ENCODE measurements at places on chromosomes 5 and 9.

- no peak for DNase-seq
Measured at GRCh38 chr5:176647843-176648473, 674 bp downstream of the TSPAN17 start.

DNA sequence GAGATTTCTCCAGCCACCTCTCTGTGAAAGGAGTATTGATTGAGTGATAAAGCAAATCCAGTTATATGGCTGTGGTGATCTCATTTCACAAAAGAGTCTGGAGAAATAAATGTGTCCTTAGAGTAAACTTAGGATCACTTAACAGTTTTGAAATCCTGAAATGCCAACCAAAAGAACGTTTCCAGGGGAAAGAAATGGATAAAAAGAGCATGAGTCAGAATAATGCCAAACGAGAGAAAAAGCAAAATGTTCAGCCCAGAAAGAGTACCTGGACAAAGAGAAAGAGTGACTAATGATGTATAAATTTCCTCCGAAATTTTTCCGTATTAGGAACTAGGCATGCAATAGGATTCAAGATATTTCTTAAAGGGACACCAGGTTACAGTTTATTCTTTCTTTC, 463.1 kb upstream of the CDH10 start:
- DNase-seq = no peak

GRCh38 chr9:126698756-126699155, 85.0 kb downstream of the LMX1B start:
- no peak for DNase-seq

DNA sequence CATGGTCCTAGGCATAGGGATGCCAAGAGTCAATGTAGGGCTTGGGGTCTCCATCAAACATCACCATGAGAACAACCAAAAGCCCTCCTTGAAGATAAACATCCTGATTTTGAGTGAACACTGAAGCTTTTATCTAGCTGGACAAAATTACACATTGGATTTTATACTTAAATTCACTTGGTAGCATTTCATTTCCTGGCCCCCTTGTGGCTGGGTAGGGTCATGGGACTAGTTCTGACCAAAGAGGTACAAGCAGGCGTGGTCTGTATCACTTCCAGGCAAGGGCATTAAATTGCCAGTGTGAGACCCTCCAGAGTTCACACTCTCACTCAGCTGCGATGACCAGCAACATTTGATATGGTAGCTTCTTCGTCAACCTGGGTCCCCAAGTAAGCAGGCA, 320.3 kb downstream of the ACTL7B start:
- no peak for DNase-seq

GRCh38 chr5:153496835-153497234, 6.4 kb downstream of the GRIA1 start:
- no peak for DNase-seq

GRCh38 chr5:126263591-126264184, 159.5 kb upstream of the GRAMD2B start:
- no peak for DNase-seq

DNA sequence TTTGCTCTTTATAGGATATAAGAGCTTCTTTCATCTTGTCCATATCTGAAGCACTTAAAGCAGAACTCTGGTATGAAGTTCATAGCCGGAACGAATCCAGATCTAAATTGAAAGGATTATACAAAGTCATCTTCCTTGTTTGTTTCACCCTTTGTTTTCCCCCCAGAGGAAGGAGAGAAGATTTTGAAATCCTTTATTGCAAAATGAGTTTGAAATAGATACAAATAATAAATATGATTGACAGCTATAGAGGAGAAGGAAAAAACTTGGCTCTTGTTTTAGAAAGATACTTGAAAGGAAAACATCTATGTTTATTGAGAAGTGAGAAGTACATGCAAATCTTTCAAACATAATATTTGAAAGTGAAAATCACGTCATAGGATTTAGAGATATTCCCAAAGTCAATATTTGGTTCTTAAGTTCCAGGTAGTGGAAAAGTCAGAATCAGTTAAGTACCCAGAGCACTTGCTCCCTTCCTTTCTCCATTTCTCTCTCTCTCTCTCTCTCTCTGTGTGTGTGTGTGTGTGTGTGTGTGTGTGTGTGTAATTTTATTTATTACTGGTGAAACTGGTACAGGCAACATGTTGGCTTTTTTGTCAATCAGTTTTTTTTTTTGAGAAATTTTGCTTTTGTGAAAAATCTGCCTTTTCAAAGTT, 27.2 kb downstream of the PAM start:
- no peak for DNase-seq

- no peak for DNase-seq
Measured at GRCh38 chr5:98795243-98795642, 21.8 kb downstream of the RGMB start.

DNA sequence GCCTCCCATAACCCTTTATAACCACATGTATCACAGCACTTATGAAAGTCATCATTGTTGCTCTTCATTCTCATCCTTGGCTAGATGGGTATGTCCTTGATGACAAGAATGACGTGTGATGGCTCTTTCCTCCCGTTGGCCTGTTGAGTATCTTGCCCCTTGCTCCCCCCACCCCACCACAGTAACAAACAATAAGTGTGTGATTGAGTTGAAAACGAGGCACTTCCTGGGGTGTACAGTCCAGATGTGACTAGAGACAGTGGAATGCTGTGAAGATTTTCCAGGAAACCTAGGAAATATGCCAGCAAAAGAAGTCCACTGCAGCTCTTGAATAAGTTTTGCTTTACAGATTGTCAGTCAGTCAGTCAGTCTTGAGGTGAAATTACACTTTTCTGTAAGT, 262.5 kb downstream of the ELAVL2 start:
- DNase-seq = no peak

DNA sequence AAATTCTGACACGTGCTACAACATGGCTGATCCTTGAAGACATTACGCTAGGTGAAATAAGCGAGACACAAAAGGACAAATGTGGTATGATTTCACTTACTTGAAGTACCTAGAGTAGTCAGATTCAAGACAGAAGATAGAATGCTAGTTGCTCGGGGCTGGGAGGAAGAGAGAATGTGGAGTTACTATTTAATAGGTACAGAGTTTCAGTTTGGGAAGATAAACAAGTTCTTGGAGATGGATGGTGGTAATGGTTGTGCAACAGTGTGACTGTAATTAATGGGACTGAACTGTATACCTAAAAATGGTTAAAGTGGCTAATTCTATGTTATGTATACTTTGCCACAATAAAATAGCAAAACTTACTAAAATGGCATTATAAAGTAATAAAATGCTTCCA, 34.4 kb downstream of the PAM start:
- DNase-seq = no peak

DNA sequence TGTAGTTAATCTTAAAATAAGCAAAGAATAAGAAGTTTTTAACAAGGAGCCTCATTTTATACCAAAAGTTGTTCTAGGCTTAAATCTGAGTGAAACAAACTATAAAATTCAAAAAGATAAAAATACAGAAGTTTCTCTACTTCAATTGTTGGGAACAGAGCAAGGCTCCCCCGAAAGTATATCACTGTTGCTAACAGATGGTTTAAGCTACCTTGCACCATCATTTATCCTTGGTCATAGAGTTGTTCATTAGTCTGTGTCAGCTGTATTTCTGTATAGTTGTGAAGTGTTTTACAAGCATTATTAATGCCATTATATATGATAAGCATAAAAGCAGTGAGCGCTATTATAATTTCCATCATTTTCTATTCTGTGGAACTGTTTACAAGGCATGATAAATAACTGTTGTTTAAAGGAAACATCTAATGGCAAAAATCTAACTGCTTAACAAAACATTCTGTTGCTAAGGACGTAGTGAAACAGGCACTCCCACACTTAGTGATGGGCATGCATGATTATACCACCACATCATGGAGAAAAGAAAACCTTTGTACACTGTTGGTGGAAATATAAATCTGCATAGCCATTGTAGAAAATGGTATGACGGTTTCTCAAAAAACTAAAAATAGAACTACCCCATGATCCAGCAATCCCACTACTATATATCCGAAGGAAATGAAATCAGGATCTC, 23.3 kb upstream of the ACO1 start:
- no peak for DNase-seq

- DNase-seq = no peak
Measured at GRCh38 chr5:104800440-104801048, 1238.0 kb upstream of the NUDT12 start.

DNA sequence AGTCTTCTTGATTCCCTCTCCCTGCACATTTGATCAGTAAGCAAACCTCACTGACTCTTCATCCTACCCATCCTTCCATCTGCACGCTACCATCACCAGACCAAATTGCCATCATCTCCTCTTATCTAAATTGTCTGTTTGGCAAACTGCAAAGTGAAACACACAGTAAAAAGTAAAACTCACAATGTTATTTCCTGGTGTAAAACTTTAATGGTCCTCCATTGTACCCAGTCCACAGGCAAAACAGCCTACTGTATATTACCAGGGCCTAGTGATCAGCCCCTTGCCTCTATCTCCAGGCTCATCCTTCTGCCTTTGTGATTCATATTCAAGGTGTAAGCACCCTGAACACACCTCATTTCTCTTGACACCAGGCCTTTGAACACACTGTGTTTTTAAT, 83.3 kb upstream of the GPR151 start:
- no peak for DNase-seq

- no peak for DNase-seq
Measured at GRCh38 chr5:172553167-172553566, 87.9 kb upstream of the NEURL1B start.

DNA sequence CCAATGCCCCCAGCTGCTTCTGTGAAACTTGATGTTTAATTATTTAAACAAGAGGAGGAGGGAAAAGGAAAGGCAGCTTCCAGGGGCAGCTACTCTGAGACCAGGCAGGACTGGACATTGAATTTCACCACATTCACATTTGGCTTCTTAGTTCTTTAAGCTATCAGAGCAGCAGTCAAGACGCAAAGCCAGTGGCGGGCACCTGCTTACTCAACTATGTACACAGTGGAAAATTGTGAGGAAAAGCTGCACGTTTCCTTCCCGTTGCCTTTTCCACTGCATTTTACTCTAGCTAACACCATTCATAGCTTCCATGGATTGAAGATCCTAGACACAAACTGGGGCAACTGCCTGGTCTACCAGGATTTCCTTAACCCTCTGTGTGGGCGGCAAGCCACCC, 200.3 kb downstream of the ERCC6L2 start:
- no peak for DNase-seq

- no peak for DNase-seq
Measured at GRCh38 chr9:122158202-122158601, 1.4 kb downstream of the NDUFA8 start.

DNA sequence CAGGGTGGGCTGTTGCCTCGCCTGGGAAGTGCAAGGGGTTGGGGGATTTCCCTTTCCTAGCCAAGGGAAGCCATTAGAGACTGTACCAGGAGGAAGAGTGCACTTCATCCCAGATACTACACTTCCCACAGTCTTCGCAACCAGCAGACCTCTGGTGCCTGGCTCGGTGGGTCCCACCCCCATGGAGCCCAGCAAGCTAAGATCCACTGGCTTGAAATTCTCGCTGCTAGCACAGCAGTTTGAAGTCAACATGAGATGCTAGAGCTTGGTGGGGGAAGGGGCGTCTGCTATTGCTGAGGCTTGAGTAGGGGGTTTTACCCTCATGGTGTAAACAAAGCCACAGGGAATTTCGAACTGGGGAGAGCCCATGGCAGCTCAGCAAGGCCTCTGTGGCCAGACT, 586.4 kb downstream of the HTR1A start:
- DNase-seq = no peak

- DNase-seq = no peak
Measured at GRCh38 chr5:155085282-155085989, 71.9 kb downstream of the KIF4B start.

GRCh38 chr5:124669956-124670721, 76.3 kb downstream of the ZNF608 start:
- no peak for DNase-seq

- DNase-seq = no peak
Measured at GRCh38 chr5:83639911-83640310, 80.7 kb downstream of the HAPLN1 start.

- DNase-seq = no peak
Measured at GRCh38 chr9:77435688-77436087, 212.4 kb downstream of the GNA14 start.

GRCh38 chr9:70073756-70074155, 30.1 kb downstream of the MAMDC2 start:
- DNase-seq = no peak

DNA sequence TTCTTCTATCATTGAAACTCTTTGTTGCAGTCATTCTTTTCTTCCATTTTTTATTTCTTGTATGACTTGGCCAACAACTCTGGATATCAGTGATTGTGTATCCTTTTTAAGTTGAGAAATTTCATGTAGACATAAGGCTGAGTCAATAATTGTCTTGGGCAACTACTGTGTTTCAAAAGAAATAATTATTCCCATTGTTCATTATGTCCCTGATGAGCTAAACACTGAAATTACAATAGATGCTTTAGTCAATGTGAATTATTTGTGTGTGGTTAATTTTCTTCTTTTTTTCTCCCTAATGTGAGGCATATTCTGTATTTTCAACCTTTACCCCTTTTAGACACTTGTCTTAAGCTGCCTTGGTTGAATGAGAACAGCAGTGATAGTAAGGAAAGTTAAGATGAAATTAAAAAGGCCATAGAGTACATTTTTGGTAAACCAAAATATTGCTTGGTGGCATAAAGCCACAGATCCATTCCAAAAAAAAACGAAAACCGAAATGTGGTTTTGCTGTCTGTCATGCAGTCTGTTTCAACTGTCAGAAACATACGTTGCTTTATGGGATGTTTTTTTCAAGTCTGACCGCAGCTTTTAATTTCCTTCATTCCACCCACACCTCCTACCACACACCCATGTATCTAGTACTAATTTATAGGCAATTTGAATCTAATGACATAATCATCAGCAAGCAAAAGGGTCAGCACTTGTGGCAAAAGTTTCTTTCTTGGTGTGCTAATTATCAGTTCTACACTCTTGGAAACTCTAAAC, 21.1 kb downstream of the TLE4 start:
- no peak for DNase-seq

DNA sequence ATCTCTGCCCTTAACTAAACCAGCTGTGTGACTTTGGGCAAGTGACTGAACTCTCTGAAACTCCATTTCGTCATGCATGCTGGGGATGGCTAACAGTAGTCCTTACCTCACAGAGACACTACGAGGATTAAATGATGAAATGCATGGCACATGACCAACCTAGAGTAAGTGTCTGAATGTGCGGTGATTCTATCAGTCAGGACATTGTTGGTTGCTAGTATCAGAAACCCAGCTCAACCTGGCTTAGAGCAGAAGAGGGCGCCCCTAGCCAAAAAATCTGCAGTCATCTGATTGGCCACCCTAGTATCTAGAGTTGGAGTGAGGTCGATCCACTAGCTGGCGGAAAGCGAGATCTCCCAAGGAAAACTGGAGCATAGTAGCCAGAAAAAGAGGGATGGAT, 25.2 kb downstream of the NEURL1B start:
- DNase-seq = no peak

GRCh38 chr9:110802416-110803035, 133.9 kb downstream of the MUSK start:
- no peak for DNase-seq

DNA sequence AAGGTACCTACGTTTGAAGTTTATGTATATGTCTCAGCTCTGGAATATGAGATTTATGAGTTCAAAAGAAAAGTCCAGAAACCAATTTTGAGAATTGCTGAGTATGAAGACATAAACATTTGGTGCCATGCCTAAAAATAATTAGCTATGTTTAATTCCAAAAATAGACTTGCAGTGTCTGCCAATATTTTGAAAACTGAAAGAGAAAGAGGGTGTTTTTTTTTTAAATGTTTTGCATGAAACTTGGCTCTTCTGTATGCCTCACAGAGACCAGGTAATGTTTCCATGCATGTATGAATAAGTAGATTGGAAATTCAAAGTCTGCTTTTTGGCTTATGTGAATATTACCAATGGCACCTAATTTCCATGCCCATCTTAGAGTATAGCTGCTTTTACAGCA, 634.4 kb upstream of the C9orf72 start:
- DNase-seq = no peak

GRCh38 chr5:44257653-44258365, 131.4 kb downstream of the FGF10 start:
- no peak for DNase-seq
